ENCODE measurements at places on chromosomes 3 and 15.

GRCh38 chr3:171980578-171981270 is 58.7 kb upstream of the FNDC3B start:
- DNase-seq = peak; percentile 24

- DNase-seq = no peak
These were observed 2.9 kb downstream of the TRA2B start for GRCh38 chr3:185934767-185935464.

- DNase-seq = no peak
These were observed 167.2 kb downstream of the SPATA16 start for GRCh38 chr3:172973799-172974198.

DNA sequence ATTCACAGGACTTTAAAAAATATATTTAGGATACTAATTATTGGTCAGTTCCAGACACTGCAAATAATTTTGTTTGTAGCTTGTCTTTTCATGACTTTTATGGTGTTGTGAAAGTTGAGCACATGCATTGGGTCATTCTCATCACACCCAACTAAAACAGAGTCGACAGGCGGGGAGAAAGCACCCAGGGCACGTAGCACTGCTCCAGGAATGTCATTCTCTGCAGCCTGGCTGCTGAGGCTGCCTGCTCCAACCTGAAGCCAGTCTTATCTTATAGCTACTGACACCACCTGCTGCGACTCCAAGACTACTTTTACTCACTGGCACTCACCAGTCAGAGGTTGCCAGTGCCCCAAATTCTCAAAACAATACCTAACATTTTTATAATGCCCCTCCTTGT is 56.9 kb downstream of the ACAD9 start:
- DNase-seq = no peak

GRCh38 chr15:57680021-57680420 is 26.5 kb upstream of the POLR2M start:
- DNase-seq = no peak

DNA sequence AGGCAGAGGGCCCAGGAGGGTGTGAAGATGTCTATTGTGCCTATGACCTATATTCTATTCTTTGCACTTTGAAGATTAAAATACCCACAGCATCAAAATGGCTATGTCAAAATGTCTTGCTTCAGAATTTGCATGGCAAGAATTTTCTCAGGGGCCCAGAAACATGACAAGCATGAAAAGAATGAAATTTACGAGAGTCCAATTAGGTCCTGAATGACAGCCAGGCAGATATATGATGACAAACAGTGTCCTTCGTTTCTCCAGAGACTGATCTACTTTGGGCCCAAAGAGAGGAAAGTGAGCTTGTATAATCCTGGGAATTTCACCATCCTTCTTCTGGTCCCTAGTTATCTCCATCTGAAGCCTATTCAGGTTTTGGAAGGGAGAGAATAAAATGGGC is 609.9 kb downstream of the FHIT start:
- DNase-seq = no peak

GRCh38 chr15:26115229-26115943 is 252.3 kb upstream of the ATP10A start:
- DNase-seq = no peak

DNA sequence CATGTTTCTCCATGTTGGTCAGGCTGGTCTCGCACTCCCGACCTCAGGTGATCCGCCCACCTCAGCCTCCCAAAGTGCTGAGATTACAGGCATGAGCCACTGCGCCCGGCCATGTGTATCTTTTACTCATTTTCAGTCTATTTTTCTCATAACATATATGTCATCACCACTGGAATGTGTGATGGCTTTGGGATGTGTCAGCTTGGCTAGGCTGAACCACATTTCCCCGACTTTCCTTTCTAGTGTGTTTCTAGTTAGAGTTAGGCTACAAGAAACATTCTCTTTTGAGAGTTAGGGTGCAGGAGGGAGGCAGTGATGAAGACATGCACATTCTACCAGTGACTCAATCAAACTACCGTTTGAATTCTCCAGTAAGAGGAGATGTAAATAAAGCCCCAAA is 444.9 kb upstream of the THBS1 start:
- no peak for DNase-seq

GRCh38 chr3:23252122-23252521 is 49.0 kb downstream of the UBE2E2 start:
- DNase-seq = no peak

GRCh38 chr3:129657261-129658046 is 51.0 kb upstream of the PLXND1 start:
- no peak for DNase-seq

DNA sequence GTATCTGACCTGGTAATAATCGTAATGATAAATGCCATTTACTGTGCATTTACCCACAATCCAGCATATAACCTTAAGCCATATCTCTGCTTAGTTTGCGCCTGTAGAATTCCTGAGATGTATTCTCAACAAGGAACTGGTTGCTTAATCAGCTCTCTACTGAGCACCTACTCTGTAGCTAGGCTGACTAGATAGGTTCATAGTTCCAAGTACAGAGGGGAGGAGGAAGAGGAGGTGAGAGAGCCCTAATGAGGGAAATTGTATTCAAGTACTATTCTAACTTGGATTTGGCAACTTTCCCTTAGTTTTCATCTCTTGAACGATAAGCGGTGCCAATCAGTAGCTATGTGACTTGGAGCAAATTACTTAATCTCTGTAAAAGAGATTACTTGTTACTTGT is 5.6 kb upstream of the AKAP13 start:
- DNase-seq = no peak

DNA sequence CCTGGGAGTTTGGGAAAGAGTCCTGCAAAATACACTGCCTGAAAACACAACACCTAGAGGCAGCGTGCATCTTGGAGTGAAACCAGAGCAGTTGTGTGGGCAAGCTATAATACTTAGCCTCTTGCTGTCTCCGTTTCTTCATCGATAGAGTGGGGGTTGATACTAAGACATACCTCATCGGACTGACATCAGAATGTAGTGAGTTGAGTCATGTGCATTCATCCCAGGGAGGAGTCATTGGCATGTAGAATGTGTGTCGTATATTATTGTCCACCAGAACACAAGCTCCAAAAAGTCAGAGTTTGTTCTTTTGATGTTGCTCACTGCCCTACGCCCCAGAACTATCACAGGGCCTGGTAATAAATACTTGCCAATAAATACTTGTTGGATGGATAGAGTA is 4.3 kb downstream of the SNTN start:
- no peak for DNase-seq

- DNase-seq = no peak
These were observed 16.5 kb downstream of the KLHL25 start for GRCh38 chr15:85778107-85778776.

GRCh38 chr3:188792793-188793192 is 379.0 kb upstream of the TPRG1 start:
- DNase-seq = no peak

DNA sequence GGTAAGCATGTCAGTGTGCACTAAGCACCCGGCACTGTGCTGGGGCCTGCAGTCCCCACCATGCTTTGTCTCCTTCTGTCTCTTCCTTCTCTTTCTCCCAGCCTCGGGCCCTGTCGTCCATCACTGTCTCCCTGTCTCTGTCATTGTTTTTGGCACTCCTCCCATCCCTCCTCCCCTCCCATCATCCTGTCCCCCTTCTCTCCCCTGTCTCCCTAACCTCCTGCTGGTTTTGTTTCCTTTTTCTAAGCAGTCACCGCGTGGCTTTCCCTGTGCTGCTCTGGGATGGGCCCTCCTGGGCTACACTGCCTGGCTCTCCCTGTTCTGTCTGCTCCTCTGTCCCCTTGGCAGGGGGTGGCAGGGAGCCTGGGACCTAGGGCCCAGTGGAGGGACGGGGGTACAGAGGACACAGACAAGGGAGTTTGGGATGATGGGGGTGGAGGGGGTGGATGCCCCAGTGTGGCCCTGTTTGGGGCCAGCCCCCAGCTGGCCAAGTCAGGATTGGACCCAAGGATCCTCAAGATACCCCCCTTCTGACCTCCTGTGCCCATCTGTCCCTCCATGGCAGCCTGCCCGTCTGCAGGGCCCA is 5.7 kb downstream of the CHST13 start:
- DNase-seq = no peak

GRCh38 chr3:71978150-71978721 is 193.3 kb upstream of the PROK2 start:
- no peak for DNase-seq

DNA sequence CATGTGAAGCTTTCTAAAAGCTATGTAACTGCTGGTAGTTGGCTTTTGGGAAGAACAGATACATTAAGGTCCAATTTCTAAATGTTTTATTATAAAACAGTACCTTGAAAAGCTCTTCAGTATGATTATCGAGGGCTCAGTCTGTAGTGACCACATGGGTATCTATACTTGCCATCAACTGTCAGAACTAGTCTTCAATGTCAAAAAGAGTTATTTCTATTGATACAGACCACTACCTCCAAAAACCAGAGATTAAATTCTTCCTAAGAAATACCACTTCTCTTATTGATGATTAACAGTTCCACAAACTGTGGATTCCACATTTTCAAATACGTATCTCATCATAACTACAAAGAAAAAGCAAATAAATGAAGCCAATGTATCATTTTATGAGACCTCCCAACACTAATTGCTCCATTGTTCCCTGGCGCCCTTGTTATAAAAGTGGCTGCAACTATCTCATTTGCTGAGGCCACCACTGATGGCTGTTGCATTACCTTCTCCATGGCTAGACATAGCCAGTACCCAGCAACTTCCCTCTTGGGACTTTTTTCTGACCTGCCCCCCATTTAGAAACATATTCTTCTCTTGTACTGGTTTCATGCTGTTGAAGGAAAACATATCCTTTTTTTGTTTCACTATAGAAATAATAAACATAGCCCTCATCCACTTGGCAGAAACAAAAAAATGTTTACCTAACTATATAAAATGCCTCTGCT is 33.9 kb upstream of the MBNL1 start:
- no peak for DNase-seq

DNA sequence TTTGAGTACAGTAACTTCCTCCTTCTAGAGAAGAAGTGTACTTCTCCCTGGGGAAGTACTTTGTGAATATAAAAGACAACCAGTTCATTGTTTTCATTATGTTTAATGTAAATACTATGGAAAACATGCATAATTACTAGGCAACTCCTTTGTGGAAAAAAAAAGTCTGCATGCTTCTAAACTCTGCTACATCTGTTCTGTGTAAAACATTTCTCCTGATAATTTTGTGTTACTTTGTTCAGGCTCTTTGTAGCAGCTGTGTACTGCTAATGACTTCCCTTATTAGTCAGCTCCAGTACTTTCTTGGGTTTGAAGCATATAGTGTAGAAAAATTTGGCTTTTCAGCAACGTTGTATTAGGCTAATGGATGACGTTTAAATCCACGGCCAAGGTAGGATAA is 111.6 kb downstream of the FEZF2 start:
- no peak for DNase-seq

DNA sequence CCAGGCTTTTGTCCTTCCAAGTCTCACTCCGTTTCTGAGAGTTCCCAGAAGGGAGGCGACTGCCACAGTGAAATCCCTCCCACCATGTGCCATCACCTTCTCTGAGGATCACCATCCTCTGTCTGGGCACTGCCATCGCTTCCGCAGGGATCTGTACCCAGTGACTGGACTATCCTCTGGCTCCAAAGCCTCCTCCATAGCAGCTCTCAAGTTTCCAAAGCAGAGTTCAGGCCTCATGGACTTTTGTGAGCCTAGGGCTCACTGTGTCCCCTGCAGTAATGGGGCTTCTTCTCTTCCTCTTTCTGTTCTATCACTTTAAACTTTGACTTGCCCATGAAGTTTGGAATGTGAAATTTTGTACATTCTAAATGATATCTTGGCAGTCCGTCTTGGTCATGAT is 63.9 kb downstream of the TIPARP start:
- no peak for DNase-seq

GRCh38 chr3:42061025-42061712 is 30.0 kb upstream of the TRAK1 start:
- no peak for DNase-seq

GRCh38 chr3:69986419-69986818 is 13.1 kb upstream of the SAMMSON start:
- no peak for DNase-seq

GRCh38 chr3:133505813-133506212 is 67.7 kb upstream of the CDV3 start:
- no peak for DNase-seq

DNA sequence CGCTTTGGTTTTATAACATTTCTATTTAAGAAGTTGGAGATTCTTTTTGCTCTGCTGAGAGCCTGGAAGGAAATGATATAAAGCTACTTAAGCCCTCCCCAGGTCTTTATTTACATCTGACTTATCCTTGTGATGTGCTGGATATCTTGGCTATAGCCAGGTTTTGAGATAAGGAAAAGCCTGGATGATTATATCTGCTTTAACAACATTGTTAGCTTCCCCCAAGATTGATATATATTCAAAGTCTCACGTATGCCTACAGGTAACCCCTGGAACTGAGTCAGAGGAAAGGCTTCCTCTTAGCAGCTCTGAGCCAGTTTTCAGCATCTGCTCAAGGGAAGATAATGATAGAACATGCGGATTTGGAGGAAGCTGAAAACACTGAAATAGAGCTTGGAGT is 61.5 kb upstream of the CRBN start:
- no peak for DNase-seq

GRCh38 chr3:67215690-67216089 is 217.6 kb downstream of the KBTBD8 start:
- DNase-seq = no peak

GRCh38 chr15:70835415-70835814 is 18.5 kb downstream of the LARP6 start:
- DNase-seq = no peak

GRCh38 chr3:42351207-42351606 is 59.2 kb downstream of the LYZL4 start:
- DNase-seq = no peak

DNA sequence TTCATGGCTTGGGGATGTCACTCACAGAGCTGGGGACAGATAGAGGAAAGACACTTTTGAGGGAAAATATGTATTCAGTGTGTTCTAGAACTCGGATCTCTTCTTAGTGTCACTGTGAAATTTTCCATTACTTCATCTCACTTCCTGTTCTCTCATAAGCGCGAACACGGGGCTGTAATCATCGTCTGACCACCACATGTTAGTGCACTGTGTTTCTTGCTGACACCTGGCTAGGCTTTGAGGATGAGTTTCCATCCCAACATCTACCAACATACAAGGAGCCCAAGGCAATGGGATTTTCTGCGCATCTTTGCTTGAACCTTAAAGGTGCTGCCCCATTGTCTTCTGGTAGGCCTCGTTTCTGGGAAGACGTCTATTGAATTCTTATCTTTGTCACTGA is 84.0 kb downstream of the LIPC start:
- DNase-seq = no peak

GRCh38 chr15:49718846-49719245 is 98.0 kb downstream of the DTWD1 start:
- DNase-seq = no peak

All from CD4-positive, alpha-beta T cell treated with Interleukin-12 subunit alpha and Interleukin-12 subunit beta, for 1 hour (primary cell).